ENCODE measurements at places on chromosomes 11 and 22.
A peak's percentile ranks its signal among the peaks of the same experiment; 100 is the strongest.

GRCh38 chr22:21719024-21719423, 16.6 kb downstream of the YPEL1 start:
- DNase-seq, result no peak

- no peak for DNase-seq
These were observed 17.1 kb downstream of the MPEG1 start for GRCh38 chr11:59195586-59195985.

- no peak for DNase-seq
These were observed 45.8 kb downstream of the ELFN2 start for GRCh38 chr22:37381489-37381888.

DNA sequence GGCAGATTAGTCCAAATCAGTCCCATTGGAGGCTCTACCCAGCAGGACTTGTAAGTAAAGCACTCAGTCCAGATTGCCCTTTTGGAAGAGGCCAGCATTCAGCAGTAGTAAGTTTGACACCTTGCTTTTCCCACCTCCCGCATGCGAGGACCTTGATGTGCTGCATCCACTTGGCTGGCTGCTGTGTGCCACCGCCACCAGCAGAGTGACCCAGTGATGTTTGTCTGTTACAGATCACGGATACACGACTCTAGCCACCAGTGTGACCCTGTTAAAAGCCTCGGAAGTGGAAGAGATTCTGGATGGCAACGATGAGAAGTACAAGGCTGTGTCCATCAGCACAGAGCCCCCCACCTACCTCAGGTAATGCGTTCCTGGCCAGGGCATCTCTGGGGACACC, 6.6 kb downstream of the SMARCB1 start:
- DNase-seq, result no peak

DNA sequence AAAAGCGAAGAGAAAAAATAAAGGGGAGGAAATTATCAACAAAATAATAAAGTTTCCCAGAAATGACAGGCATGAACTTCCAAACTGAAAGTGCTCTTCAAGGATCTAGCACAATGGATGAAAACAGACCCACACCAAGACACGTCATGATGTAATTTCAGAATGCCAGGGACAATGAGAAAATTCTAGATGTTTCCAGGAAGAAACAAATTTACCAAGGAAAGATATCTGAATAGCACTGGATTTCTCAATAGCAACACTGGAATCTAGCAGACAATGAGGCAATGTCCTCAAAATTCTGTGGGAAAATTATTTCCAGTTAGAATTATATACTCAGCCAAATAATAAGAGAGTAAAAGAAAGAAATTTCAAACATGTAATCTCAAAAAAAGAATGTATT, 46.0 kb downstream of the DENND5A start:
- peak; percentile 36 for DNase-seq

DNA sequence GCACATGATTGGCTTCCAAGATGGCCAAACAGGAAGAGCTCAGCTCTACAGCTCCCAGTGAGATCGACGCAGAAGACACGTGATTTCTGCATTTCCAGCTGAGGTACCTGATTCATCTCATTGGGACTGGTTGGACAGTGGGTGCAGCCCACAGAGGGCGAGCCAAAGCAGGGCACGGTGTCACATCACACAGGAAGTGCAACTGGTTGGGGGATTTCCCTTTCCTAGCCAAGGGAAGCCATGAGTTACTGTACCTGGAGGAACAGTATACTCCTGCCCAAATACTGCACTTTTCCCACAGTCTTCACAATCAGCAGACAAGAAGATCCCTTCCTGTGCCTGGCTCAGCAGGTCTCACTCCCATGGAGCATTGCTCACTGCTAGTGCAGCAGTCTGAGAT, 131.2 kb downstream of the DLG2 start:
- DNase-seq, result no peak

GRCh38 chr11:59197991-59198390, 14.7 kb downstream of the MPEG1 start:
- peak; percentile 14 for DNase-seq

GRCh38 chr11:129894278-129895125, 876 bp downstream of the NFRKB start:
- DNase-seq, result no peak

DNA sequence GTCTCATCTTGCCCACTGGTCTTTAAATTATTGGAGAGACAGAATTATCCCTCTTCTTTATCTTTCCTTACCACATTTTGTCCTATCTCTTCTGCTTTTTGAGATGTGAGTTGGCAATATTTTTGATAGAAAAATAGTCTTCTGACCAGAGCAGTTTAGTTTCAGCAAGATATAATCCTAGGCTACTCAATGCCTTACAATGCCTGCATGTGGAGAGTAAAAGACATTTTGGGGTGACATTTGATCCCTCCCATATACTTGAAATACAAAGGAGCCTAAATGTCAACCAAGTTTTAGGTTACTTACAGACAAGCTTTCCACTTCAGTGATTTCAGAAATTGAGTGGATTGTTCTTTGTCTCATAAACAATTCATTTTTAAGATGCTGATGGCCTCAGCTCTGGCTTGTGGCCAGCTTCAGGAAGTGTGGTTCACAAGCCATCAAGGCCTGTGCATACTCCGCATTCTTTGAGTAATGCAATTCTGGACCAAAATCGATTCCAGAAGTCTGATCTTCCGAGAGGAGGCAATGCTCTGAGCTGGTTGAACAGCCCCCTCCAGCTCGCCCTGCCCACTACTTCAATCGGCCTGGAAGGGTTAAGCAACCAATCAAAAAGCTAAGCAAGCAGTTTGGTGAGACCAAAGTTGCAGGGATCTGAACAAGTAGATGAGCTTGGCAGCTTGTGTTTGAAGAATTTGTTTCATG, 274.4 kb downstream of the BLID start:
- DNase-seq, result peak; percentile 79

- DNase-seq, result no peak
These were observed 1.4 kb downstream of the TMEM9B start for GRCh38 chr11:8962841-8963240.

GRCh38 chr11:118882491-118882890, 1.2 kb upstream of the CXCR5 start:
- no peak for DNase-seq

DNA sequence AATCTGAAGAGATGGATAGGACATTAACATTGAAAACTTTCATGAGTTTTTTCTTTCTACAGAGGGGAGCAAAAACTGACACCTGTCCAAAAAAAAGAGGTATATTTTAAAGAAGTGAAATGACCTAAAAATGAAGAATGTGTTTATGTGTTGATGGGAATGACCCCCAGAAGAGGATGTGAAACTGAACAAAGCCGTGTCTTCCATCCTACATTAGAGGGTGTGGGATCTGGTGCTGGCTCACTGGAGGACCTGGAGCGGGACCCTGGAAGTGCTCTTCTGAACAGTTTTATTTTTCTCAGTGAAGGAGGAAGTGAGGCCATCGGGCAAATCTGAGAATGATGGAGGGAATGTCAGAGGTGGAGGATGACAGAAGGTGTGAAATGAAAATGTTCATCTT, 470.1 kb downstream of the NTM start:
- DNase-seq, result no peak

DNA sequence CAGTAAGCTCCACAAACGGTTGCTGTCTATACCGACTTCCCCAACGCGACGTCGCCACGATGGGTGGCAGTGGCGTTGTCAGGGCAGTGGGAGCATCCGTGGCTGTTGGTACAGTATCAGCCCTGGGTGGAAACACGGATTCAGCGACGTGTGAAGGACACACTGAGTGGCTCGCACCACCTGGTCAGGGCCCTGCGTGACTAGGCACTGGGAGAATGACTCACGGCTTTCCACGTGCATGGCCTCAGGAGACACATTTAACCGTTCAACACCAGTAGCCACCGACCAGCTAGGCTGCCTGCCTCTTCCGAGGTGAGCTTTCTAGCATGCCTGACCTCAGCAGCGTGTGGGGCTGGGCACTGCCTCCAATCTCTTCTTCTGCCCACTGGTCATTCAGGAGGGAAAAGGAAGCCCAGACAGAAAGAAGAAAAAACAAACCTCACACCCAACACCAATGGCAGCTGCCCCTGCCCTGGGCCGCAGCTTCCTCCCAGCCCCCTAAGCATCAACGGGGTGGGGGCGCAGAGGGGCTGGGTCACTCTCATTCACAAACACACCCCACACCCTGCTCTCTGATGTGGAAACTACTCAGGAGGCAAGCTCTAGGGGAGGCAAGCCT, 59.0 kb downstream of the MYH9 start:
- DNase-seq, result peak; percentile 84

DNA sequence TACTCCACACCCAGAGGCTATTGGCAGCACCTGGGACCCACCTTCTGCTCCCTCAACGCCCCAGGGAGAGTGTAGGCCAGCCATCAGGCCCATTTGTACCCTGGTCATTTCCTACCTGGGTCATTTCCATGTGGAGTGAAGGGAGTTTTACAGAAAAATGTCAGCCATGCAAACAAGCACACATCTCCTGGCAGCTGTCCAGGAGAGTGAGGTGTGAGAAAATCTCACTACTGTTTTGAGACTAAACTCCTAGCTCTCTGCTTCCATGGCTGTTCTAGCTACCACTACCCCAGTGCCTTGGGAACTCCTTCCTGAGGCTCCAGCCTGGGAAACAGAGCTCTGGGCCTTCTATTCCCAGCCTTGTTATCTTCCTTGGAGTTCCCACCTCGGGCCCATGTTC, 2.8 kb upstream of the TMPRSS13 start:
- no peak for DNase-seq

DNA sequence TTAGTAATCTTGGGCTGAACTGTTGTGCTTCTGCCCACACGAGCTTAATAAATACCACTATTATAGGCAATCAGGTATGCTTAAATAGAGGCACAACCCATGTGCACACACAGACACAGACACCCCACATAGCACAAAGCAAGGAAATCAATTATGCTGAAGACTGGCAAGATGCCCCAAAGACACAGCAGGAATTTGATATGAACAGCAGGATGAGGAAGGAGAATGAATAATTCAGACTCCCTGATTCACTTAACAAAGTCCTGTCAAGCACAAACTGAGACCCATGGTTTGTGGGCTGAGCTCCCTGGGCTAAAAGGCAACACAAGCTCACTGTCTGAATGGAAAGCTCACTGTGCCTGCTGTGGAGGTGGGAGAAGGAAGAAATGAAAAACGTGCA, 42.5 kb downstream of the RBFOX2 start:
- peak; percentile 76 for DNase-seq

DNA sequence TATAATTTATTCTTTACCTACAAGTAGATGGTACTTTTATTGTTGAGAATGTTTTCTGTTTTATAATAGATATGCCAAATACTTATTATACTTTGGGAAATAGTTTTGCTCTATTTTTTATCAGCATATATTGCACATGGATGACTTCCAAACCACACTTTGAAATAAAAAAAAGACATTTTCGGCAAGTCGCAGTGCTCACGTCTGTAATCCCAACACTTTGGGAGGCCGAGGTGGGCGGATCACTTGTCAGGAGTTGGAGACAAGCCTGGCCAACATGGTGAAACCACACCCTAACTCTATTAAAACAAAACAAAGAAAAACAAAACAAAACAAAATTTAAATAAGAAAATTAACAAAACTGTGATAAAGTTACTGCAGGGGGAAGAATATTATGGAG, 983.9 kb upstream of the CNTN5 start:
- no peak for DNase-seq

GRCh38 chr11:102187416-102188151, 77.3 kb downstream of the YAP1 start:
- no peak for DNase-seq

GRCh38 chr22:48651036-48651890, 1176.4 kb downstream of the BRD1 start:
- DNase-seq, result no peak

DNA sequence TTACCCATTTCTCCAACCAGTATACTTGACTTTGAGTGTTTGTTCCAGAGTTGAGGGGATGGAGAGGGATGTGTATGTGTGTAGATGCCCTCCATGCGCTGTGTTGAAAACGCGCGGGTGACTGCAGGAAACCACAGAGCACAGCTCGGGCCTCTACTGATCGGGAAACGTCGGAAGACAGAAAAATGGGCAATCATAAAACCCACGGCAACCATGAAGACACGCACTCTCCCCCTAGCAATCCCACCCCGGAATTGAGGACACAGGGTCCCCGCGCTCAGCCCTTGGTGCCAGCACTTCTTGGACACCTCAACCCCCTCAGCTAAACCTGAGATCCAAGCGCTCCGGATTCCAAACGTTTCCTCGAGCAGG, 251 bp upstream of the UQCC3 start:
- DNase-seq, result no peak

- no peak for DNase-seq
These were observed 451.9 kb downstream of the ETS1 start for GRCh38 chr11:128135451-128135850.

DNA sequence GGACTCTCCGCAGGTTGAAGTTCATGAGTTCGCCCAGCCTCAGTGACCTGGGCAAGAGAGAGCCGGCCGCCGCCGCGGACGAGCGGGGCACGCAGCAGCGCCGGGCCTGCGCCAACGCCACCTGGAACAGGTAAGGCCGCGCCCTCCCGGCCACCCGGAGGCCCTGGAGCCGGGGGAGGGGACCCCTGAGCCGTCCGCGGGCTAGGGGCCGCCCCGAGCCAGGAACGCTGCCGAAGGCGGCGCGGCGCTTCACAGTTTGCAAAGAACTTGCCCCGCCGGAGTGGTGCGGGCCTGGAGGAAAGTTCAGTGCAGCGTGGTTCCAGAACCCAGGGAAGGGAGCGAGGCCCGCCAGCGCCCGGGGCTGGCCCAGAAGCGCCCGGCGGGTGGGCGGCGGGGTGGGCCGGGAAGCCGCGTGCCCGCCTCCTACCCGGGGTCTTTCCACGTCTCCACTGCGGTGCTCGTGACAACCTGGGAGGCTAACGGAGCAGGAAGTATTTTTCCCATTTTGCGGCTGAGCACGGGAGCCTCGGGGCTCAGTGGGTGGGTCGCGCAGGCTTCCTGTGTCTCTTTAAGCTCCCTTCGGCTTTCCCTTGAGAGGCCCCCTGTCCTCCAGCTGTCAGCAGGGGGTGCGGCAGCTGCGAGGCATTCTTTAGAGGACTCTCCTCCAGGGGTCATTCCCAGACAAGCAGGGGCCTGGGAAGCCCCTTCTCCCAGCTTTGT, 635 bp downstream of the PRR5 start:
- DNase-seq, result no peak

DNA sequence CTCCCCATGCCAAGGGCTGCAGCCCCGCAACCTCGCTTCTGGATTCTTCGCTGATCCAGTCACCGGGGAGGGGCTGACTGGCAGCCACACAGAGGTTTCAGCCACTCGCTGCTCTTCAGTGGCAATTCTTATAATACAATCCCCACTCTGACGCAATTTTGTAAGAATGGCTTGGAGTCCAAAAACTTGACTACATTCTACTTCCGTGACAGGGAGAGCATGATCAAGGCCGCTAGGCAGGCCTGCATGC, 14.9 kb downstream of the PPM1F start:
- DNase-seq, result no peak

Data from endothelial cell of umbilical vein (primary cell).